ENCODE measurements at places on chromosomes 5 and 9.

- DNase-seq = no peak
These were observed 1.6 kb downstream of the DCTN4 start for GRCh38 chr5:150757087-150757649.

GRCh38 chr9:89779405-89780203 is 174.8 kb downstream of the GADD45G start:
- DNase-seq = no peak

- DNase-seq = no peak
These were observed 110.3 kb downstream of the ARRDC3 start for GRCh38 chr5:91272858-91273257.

DNA sequence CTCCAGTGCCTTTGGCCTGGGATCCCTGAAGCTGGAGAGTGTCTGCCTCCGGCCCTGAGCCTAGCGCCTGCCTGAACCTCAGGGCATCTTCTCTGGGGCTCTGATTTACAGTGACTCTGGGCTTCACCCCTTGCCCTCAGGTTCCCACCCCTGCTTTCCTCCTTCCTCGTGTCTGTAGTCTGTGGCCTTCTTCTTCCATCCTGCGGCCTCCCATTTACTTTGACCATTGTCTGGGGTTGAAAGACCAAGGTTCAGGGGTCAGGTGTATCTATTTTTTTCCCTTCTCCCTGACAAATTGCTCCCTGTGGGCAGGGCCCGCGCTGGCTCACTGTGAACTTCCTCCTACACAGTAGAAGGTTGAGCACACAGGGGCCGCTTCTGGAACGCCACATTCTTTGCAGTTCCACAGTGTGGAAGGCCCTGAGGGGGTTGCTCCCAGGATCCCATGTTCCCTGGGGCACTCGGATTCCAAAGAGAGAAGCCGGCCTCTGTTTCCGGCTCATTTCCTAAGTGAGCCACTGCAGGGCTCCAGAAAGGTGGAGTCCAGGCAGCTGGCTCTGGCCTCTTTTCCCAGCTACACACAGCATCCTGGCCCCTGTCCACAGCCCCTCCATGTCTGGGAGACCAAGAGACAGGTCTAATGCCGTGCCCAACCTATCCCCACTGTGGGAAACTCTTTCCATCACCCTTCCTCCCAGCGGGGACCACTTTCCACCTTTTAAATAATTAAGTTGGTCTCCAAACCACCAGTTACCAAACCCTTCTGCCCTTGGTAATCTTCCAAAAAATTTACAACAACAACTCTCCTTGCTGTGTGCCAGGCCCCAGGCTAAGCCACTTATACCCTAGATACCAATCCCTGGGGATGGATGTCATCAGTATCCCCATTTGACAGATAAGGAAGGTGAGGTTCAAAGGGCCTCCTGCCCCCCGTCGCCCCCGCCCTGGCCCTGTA is 140.3 kb upstream of the IER5L start:
- no peak for DNase-seq

DNA sequence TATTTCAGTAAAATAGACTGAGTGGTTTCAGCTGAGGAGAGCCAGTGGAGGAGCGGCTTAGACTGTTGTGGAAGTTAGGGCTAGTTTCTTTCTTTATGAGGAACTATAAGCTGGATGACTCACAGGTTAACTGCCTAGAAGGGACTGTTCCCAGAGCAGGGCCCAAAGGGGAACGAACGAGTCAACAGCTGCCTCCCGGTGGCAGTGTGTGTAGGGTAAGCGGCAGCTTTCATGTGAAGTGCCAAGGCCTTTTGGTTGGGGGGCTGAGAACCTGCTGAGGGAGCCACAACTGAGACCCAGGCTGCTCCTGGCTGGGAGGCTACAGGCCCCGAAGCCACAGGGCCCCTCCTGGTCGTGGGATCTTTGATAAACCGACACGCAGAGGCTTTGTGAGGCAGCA is 7.0 kb downstream of the SQSTM1 start:
- no peak for DNase-seq

DNA sequence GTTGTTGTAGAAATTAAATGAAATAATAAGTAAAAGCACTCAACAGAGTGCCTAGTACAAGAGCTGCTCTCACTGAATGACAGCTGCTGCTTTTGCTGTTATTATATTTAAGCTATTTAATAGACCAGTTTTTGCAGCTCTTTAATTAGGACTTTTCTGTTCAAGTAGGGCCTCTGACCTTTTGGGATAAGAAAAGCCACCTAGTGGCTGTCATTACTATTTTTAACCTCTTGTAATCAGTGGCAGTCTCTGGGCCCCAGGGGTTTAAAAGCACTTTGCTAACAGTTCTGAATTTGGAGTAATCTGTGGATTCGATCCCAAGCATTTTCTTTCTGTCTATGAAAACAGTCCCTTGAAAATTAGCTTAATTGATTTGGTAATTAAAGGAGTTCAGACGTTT is 121.1 kb downstream of the NUDT12 start:
- DNase-seq = no peak

DNA sequence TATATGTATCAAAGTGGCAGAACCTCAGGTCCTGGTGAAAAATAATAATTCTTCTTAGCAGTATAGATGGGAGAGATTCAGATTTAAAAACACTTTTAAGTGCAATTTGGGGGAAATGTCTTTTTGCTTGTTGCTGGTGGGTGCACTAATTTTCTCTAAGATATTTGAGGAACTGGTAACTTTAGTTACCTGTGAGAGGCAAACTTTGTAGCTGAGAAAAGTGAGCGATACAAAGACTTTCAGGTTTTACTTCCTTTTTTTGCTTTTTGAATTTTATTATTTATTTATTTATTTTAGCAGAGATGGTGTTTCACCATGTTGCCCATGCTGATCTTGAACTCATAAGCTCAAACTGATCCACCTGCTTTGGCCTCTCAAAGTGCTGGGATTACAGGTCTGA is 303.1 kb upstream of the PTGER4 start:
- DNase-seq = no peak

DNA sequence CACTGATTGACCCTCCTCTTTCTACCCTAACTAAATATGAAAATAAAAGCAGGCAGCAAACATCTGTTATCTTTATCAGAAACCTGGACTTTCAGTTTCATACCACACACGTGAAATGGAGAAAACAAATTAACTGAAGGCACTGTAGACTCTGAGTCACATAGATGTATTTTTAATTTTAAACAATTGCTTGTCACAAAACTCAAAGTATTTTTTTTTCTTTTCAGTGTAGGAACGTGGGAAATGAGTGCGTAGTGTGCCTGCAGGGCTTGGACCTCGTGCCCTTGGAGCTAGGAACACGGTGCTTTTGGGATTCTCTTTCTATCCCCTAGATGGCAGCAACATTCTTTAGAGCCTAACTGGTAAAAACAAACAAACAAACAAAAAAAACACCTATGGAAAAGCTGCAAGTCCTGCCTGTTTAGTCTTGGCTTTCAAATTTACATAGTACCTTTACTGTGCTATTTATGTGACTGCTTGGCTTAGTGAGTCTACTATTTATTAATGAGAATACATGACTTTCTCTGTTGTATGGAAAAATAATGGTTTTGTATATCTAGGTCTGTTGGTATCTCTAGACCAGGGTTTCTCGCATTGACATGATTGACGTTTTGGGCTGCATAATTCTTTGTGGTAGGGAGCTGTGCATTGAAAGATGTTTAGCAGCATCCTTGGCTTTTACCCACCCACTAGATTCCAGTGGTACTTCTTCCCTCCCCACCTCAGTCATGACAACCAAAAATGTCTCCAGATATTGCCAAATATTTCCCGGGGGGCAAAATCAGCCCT is 16.8 kb upstream of the ACTBL2 start:
- no peak for DNase-seq

DNA sequence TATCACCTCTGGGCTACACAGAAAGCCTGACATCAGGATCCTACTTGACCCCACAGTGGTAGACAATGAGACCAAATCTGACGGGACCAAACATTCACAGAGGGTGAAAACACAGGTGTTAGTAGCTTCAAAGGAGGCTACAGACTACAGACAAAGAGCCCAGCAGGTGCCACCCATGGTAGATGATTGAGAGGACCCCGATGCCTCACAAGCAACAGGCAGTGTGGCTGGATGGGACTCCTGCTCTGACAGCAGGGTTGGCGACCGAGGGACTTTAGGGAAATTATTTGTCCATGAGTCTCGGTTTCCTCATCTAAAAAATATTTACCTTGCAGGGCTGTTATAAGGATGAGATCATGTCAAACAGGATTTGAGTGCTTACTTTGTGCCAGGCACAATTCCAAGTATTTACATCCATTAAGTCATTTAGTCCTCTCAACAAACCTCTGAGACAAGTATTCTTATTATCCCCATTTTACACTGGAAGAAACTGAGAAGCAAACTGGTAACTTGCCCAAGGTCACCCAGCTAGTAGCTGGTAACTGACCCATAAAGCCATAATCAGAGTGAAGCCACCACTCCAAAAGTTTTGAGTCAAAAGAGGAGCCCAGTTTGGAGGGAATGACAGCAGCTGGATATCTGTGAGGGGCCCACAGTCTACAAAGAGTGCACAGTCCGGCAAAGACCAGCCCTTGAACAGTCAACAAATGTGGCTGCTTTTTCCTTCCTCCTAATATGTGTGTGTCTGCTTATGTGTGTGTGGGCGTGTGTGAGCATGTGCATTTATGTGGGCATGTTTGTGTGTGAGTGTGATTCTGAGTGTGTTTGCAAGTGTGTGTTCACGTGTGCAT is 502.0 kb downstream of the BNC2 start:
- DNase-seq = peak; percentile 22

- DNase-seq = no peak
These were observed 7.9 kb downstream of the RACK1 start for GRCh38 chr5:181235689-181236366.
